Breast epithelium (tissue), 4 donors: ENCODE measurements at places on chromosomes 11 and 22. TPM values are rescaled to one million over a fixed set of nuclear protein-coding genes. Genes with fewer than 3 reads are reported as not detected.

GRCh38 chr11:121478895-121479697 is 26.3 kb upstream of the SORL1-AS1 start:
- no peak for DNase-seq
- no peaks in the 10 kb centered on the region for H3K4me1 ChIP-seq

GRCh38 chr11:108618529-108618928 is 25.0 kb upstream of the EXPH5 start:
- H3K4me3 ChIP-seq, result no peak overlapping the region
- DNase-seq, result no peak
- no peaks in the 10 kb centered on the region for H3K4me1 ChIP-seq

DNA sequence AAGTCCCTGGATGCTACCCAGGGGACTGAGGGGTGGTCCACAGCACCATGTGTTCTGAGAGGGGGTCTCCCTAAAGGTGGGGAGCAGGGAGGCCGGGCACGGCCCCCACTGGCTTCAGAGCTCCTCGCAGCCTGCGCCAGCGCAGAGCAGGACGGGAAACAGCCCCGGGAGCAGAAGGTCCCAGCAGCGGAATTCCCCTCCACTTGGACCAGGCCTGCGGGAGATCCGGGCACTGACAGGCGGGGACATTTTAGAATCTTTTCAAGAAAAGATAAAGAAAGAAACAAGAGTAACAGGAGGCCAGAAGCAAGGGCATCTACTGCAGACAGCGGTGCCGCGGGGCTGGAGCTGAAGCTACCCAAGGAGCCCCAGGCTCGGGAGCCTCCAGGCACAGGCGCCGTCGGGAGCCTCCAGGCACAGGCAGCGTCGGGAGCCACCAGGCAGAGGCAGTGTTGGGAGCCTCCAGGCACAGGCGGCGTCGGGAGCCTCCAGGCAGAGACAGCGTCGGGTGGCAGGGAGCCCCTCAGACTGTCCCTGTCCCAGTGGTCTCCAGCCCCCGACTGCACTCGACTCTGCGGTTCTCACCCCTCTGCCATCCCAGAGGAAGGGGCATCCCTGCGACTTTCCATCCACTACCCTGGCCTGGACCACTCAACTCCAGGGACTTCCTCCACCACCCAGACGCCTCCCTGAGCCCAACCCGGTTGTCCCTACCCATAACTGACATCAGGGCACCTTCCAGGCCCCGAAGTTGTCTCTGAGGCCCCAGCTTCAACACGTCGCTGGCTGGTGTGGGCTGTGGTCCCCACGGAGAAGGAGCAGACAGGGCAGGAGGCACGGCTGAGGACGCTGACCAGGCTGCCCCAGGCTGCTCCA is 211.1 kb downstream of the BRD1 start:
- DNase-seq, result no peak
- peaks cover 51% of the 10 kb centered on the region for H3K27me3 ChIP-seq
- no peak overlapping the region for H3K4me3 ChIP-seq
- H3K36me3 ChIP-seq, result no peaks in the 10 kb centered on the region
- no peak overlapping the region for H3K27ac ChIP-seq

- no peak overlapping the region for H3K4me3 ChIP-seq
- no peaks in the 10 kb centered on the region for H3K27me3 ChIP-seq
- no peaks in the 10 kb centered on the region for H3K4me1 ChIP-seq
- no peak overlapping the region for H3K27ac ChIP-seq
- DNase-seq, result no peak
Measured at GRCh38 chr11:125253795-125254525, 89.4 kb downstream of the PKNOX2 start.

DMC1 gene
- total RNA-seq, result 1.6 TPM

TNNT3 gene
- total RNA-seq, result 3.5 TPM

TREH gene
- total RNA-seq, result not detected

MISFA gene
- 2.6 TPM for total RNA-seq

TBX10 gene
- total RNA-seq, result not detected
